Stimulated activated CD4-positive, alpha-beta T cell treated with anti-CD3 and anti-CD28 coated beads, Interleukin-12 subunit alpha, Interleukin-12 subunit beta, amount 100 ng/mL, for 4 hours (primary cell): ENCODE measurements at places on chromosomes 2 and 18.

GRCh38 chr2:144379851-144380311 is 140.0 kb downstream of the ZEB2 start:
- DNase-seq = no peak

- DNase-seq = no peak
Measured at GRCh38 chr2:66587216-66587615, 152.3 kb downstream of the MEIS1 start.

- DNase-seq = no peak
Measured at GRCh38 chr18:47191961-47192360, 15.8 kb upstream of the IER3IP1 start.

DNA sequence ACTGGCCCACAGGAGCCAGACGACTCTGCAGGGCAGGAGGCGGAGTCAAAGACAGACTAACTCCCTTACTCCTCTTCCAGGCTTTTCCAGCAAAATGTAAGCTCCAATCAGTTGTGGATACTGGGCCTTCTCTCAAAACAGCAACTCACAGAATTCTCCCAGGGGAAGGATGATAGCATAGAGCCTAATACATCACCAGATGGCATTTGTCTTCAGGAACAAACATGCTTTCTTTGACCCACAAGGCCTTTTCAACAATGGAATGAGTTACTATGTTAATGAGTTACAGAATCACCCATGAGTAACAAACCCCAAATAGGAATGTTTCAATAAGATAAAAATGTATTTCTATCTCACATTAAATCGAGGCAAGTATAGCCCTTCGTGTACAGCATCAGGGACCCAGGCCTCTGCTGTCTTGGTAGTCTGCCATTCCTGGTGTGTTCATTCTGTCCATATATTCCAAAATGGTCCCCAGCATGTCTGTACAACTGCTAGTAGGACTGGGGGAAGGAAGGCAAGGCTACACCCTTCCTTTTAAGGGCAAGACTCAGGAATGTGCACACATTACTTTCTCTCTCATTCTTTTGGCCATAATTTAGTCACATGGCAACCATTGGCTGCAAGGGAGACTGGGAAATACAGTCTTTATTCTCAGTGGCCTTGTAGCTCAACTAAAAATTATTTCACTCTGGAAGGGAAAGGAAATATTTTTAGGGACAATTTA is 76.4 kb downstream of the BOD1L2 start:
- no peak for DNase-seq
